ELR (cell line): ENCODE measurements at places on chromosomes 16 and 17.

DNA sequence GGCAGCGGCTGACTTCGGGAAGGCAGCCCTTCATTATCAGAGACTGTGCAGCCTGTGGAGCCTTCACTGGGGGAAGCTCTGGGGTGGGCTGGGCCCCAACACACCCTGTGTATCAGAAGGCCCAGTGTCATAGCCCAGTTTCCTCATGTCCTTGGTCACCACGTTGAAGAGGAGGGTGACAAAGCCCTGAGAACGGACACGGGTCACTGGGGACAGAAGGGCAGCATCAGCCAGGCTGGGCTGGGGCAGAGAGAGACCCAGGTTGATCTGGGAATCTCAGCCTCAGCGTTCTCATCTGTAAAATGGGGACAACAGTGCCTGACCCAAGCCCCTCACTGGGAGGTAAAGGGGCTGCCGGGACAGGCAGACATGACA is 19.3 kb downstream of the B9D1 start:
- DNase-seq, result no peak

- DNase-seq, result peak; percentile 95
Observed at GRCh38 chr16:57810197-57811031, 8.1 kb upstream of the KIFC3 start.

DNA sequence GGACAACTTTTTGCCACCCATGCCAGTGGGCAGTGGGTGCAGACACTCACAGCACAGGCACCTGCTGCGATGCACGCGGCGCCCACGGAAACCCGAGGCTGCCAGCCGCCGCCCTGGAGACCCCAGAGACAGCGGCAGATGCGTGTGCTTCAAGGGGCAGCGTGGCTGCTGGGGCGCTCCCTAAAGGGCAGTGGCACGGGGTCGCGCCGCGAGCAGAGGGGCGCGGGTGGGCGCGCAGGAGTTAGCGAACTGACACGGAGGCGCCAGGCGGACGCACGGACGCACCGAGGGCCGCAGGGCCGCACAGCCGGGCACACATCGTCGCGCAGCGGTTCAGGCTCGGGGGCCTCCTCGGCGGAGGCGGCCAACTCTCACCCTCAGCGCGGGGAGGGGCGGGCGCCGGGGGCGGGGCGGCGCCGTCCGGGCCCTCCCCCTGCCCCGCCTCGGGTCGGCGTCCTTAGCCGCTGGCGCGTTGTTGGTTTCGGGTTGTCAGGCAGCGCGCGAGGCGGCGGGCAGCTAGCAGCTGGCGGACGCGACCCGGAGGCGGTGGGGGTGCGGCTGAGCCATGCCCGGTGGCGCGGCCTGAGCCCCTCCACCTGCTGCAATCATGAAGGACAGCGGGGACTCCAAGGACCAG is at the start of gene KIF19:
TSS of gene KIF19 (plus strand) at position 484 of the 637 bp plus-strand sequence. CDS start at position 608, 124 bp downstream.
- no peak for DNase-seq

GRCh38 chr16:50464325-50465290 is 83.6 kb upstream of the NKD1 start:
- no peak for DNase-seq

GRCh38 chr16:2827374-2827791 is 2.7 kb upstream of the ZG16B start:
- DNase-seq, result no peak

- no peak for DNase-seq
Observed at GRCh38 chr17:34633351-34633750, 54.0 kb downstream of the TMEM132E start.
